ENCODE measurements at places on chromosomes 11 and 22.

- DNase-seq, result no peak
These were observed 661 bp upstream of the PRG2 start for GRCh38 chr11:57391111-57391510.

- DNase-seq, result no peak
These were observed 7.1 kb upstream of the ADORA2A start for GRCh38 chr22:24420072-24420976.

GRCh38 chr11:132334769-132335280 lies 964.4 kb downstream of the NTM start:
- DNase-seq, result no peak

DNA sequence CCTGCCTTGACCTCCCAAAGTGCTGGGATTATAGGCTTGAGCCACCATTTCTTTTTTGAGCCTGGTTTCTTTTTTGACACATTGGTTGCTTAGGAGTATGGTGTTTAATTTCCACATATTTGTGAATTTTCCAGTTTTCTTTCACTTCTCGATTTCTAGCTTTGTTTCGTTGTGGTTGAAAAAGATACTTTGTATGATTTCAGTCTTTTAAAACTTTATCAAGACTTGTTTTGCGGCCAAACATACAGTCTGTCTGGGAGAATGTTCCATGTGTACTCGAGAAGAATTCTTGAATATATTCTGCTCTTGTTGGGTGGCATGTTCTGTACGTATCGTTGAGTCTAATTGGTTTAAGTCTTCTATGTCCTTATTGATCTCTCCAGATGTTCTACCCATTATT lies 20.8 kb downstream of the SHANK3 start:
- DNase-seq, result no peak

- DNase-seq, result no peak
These were observed 75.8 kb downstream of the GAB2 start for GRCh38 chr11:78341841-78342240.

DNA sequence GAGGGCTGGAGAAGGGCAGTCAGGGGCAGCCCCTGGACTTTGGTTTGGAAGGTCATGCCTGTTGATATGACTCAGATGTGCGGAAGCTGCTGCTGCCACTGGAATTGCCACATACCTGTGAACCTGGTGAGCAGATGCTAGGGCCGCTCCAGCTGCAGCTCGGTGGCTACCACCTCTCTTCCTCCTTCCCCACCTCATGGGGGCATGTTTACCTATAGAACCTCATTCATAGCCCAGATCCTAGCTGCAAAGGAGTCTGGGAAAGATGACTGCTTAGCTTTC lies 17.5 kb upstream of the TSPAN18 start:
- DNase-seq, result no peak

DNA sequence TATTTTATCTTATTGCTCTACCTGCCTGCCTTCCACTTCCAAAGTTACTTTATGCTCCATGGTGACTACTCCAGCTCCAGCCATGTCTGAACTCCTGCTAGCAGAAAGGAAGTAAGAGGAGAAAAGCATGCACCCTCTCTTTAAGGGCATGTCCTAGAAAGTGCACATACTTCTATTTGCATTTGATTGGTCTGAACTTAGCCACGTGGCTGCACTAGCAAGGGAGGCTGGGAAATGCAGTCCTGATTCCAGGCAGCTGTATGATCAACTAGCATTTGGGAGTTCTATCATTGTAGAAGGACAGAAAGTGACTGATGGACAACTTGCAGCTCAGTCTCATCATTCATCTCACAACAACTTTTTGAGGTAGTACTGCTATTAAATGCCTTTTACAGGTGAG lies 515.7 kb downstream of the BUD13 start:
- no peak for DNase-seq

GRCh38 chr11:80816966-80817365 lies 1376.1 kb upstream of the TENM4 start:
- DNase-seq, result no peak

GRCh38 chr22:30640361-30640760 lies 4.8 kb downstream of the SLC35E4 start:
- DNase-seq, result no peak

- DNase-seq, result no peak
These were observed 427.9 kb downstream of the JRKL start for GRCh38 chr11:96817482-96818399.

- no peak for DNase-seq
These were observed 37.0 kb downstream of the AMPD3 start for GRCh38 chr11:10492084-10492483.

GRCh38 chr11:77088236-77089003 lies 14.2 kb upstream of the OMP start:
- DNase-seq, result no peak

- DNase-seq, result no peak
These were observed 11.8 kb upstream of the MICAL2 start for GRCh38 chr11:12098601-12099000.

DNA sequence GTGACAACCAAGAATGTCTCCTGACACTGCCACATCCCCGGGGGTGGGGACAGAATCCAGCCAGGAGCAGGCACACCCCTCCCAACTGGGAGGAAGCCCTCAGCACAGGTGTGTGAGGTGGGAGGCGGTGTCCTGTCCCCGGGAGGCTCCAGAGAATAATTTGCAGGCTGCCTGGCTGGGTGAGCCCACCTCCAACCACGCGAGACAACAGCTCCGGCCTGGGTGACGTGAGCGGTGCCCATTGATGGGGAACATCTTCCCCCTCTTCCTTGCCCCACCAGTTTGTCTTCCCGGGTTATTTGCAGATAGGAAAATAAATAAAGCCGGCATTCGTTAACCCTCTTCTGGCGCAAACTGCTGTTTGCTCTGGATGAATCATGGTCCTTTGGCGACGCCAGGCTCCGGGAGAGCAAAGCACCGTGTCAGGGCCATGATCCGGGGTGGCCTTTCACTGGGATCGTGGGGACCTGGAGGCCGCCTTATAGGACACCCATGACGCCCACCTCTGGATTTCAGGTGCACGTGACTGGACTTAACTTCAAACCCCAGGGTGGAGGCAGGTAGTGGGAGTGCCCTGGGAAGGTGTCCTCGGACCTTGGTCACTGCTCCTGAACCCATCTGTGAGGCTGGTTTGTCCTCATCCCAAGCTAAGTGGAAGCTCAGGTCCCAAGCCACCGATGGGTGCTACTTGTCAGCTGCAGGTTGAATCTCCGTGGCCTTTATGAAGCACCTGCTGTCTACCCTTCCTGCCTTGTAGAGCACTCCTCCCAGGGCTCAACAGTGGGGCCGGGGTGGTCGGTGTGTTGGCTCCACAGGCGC lies 13.9 kb downstream of the CCND1 start:
- DNase-seq, result no peak

GRCh38 chr11:15038963-15039362 lies 34.4 kb upstream of the CALCB start:
- DNase-seq, result no peak

DNA sequence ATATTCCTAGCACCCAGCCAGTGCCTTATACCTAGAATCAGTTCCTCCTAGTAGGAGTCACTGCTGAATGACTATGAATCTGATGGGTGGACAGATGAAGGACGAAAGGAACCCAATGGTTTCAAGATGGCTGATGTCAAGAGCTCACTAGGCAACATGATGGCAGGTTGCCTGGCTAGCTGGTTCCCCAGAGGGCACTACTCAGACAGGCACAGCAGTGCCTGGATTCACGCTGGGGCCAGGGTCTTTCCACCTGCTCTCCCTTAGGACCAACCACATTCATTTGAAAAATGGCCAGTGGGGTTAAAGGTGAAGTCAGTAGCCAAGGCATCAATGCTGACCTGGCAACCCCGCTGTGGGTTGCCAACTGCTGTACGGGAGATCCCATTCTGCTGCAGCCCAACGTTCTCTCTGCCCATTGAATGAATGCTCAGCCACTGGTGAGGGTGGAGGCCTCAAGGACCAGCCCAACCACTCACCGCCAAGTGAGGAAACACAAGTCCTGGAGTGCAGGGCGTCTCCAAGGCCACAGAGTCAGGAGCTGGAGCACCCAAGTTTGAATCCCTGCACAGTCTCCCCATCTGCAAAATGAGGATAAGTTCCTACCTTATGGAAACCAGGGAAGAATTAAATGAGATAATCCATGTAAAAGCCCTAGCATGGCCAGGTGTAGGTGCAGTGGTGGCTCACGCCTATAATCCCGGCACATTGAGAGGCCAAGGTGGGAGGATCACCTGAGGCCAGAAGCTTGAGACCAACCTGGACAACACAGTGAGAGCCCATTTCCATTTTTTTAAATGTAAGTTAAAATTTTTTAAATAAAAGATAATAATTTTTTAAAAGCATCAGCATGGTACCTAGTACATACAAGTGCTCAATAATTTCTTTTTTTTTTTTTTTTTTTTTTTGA lies 12.4 kb downstream of the MYH9 start:
- DNase-seq, result no peak

GRCh38 chr11:117814766-117815261 lies 9.7 kb downstream of the FXYD2 start:
- peak; percentile 56 for DNase-seq

GRCh38 chr11:87301785-87302540 lies 264.2 kb downstream of the TMEM135 start:
- no peak for DNase-seq

DNA sequence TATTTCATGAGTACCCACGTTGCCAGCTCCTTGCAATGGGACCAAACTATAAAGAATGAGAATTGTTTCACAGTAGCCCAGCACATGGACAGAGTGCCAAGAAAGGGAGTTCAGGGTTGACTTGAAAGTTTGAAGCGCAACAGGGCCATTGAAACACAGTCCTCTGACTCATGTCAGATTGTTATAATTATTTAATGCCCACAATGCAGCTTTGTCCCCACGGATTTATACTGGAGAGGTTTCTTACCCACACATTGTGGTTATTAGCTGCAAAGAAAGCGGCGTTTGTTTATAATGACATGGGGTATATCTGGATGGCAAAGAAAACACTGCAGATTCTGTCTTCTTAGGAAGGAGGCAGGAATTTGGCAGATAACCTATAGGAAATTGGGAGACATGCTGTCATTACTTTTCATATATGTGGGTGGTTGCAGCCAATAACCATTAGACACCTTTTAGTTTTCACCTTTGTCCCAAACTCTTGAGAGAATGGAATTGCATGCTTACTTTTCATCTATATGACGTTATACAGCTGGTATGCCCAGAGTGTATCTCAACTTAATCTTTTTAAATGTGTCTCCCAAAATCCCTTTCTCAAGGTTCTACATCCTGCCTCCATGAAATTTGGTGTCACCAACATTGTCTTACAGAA lies 143.6 kb downstream of the TEAD1 start:
- no peak for DNase-seq

DNA sequence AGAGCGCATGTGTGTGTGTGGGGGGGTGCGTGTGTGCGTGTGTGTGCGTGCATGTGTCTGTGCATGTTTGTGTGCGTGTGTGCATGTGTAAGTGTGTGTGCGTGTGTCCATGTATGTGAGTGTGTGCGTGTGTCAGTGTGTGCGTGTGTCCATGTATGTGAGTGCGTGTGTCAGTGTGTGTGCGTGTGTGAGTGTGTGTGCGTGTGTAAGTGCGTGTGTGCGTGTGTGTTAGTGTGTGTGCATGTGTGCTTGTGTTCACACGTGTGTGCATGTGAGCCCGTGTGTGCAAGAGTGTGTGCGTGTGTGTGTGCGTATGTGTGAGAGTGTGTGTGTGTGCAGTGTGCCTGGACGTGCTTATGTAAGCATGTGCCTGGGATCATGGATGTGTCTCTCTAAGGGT lies 14.7 kb upstream of the APOL6 start:
- DNase-seq, result no peak

DNA sequence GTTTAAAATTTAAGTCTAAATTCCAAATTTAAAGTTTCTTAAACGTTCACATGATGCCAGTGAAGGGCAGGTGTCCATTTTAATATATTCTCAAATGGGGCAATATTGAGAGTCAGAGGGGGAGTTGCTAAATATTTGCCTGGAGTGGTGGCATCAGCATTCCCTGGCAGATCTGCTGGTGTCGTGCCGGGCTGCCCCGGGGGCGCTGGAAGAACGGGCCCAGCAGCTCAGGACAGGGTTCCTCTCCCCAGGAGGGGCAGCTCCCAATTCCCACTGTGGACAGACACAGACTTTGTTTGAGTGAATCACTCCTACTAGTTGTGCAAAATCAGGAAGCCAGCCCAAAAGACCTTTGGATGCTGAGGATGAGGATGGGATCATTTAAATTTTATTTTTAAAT lies 468.7 kb upstream of the B3GAT1 start:
- DNase-seq, result no peak

- DNase-seq, result no peak
These were observed 45.3 kb downstream of the ZBTB44 start for GRCh38 chr11:130269326-130269943.

- no peak for DNase-seq
These were observed 236.1 kb downstream of the MIAT start for GRCh38 chr22:26893173-26894110.

DNA sequence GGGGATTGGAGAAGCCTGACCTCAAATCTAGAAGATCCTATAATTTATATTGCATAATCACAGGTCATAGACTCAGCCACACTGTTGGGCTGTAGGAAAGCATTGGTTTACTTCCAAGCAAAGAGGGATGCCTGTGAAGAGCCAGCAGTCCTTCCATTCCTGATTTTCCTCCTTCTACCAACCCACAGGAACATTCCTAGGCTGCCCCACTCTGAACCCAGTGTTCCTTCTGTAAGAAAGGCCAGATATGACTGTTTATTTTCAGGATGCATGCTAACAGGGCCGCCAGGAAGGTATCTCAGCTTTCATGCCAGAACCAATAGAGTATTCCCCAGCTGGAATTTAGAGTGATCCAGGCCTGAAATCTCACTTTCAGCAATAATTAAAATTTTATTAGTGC lies 197.1 kb downstream of the ETS1 start:
- no peak for DNase-seq

- no peak for DNase-seq
These were observed 446.6 kb downstream of the TBC1D22A start for GRCh38 chr22:47209040-47209514.

DNA sequence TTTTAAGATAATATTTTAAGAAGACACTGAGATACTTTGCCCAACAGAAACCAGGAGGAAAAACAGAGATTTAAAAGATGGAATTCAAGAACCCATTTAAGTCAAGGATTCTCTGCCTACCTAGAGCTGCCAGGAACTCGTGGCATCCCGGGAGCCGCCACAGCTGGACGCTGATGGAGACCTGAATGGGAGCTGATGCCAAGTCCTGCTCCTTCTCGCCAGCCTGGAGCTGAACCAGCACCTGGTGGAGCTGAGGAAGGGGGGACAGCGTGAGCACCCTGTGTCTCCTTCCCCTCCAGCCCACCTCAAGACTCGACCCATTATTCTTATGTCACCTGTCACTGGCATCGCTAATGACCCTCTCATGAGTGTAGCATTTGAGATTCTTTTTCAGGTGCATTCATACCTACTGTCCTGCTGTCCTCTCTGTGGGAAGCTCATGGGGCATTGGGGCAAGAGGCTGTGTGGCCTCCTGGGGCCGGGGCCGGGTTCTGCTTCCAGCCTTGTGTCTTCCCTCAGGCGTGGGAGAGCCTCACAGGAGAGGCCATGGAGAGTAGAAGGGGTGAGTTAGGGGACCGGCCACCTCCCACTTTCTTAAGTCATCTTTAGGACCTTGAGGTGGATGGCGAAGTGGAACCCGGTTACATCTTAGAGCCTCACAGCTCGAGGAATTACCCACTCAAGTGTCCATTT lies 70.8 kb upstream of the PITPNB start:
- no peak for DNase-seq

Measured in stimulated activated CD4-positive, alpha-beta T cell treated with anti-CD3 and anti-CD28 coated beads, Interleukin-12 subunit alpha, Interleukin-12 subunit beta, amount 100 ng/mL, for 4 hours (primary cell).